Activated T-helper 1 cell treated with anti-CD3 and anti-CD28 coated beads, Interleukin-2, amount 50 U/mL, for 16 hours (primary cell): ENCODE measurements at places on chromosomes 12 and 14.

DNA sequence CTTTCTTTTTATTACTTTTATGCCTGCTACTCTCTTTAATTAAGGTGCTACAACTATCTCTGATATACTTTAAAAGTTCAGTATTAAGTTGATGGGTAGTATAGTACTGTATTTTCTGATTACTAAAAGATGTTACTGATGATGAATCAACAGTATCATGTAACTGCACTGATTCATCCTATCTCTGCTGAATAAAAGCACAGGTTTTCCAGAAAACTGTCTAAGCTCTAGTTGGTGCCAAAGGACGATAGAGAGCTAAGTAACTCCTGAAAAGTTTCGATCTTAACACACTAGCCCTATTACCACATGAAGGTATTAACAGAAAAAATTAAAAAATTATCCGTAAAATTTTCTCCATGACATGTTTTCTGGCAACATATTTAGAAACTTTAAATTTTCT is 2.1 kb downstream of the SCAF11 start:
- DNase-seq = no peak

- no peak for DNase-seq
Observed at GRCh38 chr12:12441429-12441807, 84.5 kb downstream of the BORCS5 start.

DNA sequence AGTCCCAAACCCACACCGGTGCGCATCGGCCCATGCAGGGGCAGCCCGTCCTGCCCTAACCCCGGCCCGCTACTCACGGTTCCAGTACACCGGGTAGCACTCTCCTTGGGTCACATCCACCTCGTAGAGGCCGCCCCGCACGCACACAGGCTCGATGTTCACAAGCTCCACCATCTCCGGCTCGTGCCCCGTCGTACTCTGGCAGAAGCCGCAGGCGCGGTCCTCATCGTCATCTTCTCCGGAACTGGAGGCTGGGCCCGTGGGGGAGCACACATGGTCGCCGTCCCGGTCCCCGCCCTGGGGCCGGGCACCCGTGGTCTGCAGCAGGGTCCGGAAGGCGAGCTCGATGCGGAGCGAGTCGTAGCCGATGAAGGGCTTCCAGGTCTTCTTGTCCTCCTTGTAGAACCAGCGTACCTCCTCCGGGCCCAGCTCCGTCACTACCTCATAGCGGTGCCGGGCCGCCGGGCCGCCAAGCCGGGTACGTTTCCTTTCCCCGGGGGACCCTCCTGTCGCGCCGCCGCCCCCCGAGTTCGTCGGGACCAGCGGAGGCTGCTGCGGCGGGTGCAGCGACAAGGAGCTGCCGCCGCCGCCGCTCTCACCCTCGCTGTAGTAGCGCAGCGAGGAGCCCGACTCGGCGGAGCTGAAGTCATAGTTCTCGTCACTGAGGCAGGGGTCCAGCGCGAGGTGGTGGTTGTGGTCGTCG is 788 bp downstream of the DDHD1 start:
- peak; percentile 49 for DNase-seq

DNA sequence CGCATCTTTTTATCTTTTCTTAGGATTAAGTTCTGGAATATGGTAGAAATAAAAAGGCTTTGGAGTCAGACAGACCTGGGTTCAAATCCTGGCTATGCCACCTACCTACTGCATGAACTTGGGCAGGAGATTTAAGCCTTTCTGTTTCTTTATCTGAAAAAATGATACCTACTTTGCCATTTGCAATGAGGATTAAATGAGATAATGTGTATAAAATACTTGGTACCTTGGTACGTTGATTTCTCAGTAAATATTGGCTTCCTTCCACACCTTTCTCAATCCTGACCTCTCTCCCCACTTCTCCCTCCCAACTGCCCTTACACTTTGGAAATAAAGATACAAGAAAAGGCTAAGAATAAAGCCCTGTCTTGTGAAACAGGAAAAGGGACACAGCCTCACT is 172.6 kb downstream of the PAX9 start:
- no peak for DNase-seq

GRCh38 chr14:71331403-71331802 is 424.1 kb downstream of the PCNX1 start:
- DNase-seq = no peak

DNA sequence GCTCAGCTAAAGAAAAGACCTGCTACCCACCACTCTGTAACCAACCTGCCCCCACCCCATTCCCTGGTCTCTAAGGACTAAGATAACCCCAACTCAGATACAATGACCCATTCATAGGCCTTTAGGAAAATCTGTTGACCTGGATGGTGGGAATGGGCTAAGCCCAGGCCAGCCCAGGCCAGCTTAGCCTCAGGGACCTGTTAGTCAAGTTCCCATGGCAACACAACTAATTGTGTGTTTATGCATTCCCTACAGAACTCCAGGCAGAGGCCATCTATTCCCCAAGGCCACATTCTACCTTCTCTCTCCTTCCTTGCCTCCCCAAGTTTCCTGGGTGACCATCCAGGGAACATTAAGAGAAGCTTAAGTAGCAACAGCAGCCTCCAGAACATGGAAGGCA is 16.1 kb upstream of the KRT8 start:
- no peak for DNase-seq

GRCh38 chr12:63930971-63931370 is 86.5 kb downstream of the SRGAP1 start:
- DNase-seq = no peak

GRCh38 chr14:69493038-69493437 is 8.5 kb downstream of the PLEKHD1 start:
- DNase-seq = no peak

GRCh38 chr12:62692884-62693283 is 226.3 kb downstream of the MON2 start:
- DNase-seq = no peak

DNA sequence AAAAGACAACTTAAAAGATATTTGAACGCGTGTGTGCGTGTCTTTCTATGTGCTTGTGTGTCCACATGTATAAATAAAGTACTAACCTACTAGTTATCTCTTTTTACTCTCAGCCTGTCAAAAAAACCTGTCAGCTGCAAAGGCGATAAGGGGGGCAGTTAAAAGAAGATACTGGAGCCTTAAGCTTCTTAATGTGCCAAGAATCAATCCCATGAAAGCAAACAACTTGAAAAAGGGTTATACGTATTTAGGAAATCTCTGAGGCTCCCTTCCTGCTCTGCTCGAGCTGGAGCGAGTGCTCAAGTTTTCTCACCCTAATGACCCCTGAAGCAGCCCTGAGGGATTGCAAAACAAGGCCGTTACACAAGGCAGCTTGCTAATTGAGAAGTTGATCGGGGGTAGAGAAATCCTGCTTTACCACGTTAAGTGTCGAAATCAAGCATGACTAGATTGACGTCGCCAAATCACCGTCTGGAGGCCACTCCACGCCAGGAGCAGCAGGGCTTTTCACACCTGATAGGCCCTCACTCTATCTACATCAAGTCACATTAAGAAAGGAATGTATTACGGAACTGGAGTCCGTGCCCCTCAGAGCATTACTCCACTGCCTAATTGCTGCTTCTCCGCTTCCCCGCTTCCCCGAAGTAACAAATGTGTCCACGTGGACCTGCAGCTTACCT is 32.4 kb downstream of the LMO3 start:
- DNase-seq = no peak

DNA sequence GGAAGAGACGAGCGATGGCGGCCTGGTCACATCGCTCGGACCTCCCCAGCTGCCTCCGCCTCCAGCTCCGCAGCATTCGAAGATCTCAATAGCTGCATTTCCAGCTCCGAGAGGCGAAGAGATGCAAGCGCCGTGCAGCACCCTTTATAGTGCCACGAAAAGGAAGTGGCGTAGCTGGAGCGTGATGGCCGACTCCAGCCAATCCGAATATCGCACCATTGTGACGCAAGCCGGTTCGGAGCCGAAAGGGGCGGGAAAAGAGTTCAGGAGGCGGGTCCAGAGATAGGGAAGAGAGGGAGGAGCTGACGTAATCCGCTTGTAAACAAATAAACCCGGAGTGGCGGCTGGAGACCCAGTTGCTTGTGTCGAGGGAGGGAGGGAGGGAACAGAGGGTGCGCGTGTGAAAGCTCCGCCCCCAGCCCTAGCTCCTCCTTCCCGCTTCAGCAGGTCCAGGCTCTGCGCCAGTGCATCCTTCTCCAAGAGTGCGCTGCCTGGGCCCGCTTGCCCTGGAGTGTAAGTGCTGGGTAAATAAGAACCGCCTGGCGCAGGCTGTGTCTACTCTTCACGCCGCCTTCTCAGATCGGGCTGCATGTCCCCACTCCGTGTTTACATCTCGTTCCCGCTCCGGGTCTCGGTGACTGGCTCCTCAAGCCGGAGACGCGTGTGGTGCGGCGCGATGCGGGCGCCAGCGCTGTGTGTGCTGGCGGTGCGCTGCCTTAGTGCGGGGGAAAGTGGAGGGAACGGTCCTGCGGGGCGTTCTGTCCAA is at the start of gene BTG1:
Gene BTG1 (minus strand): TSS at position 116 of the 766 bp plus-strand sequence. CDS start 311 bp downstream, outside the sequence.
- peak; percentile 93 for DNase-seq

- DNase-seq = no peak
Observed at GRCh38 chr14:53780051-53780555, 176.5 kb downstream of the BMP4 start.

- no peak for DNase-seq
Observed at GRCh38 chr12:40837891-40838429, 145.7 kb downstream of the CNTN1 start.

DNA sequence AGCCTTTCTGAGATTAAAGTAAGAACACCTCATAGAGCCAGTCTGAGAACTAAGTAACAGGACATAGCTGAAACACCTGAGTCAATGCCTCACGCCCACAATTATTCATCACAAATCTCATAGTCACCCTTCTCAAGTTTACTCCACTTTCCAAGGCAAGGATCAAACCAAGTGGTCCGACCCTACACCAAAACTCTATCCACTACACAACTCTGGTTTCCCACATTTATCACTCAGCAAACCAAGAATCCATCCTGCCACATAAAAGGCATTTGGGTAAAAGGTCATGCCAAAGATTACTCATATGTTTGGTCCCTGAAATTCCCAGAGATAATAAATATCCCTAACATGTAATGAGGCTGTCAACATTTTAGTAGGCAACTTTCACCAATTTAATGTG is 144.1 kb downstream of the RPAP3 start:
- no peak for DNase-seq

DNA sequence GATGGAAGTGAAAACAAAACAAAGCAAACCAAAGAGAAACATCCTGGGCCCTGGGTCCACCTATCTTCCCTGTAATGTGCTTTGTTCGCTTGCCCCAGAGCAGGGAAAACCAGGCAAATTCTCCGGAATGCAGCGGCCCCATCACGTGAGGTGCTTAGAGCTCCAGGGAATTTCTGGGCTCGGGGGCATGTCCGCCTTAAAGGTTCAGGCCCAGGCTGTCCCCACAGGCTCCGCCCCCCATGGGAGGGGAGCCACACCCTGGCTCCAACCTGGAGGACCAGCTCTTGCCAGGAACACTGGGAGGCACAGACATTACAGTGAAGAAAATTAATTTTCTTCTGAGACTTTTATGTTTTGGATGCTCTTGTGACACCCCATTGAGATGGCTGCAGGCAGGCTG is 69.9 kb downstream of the RBM19 start:
- no peak for DNase-seq

DNA sequence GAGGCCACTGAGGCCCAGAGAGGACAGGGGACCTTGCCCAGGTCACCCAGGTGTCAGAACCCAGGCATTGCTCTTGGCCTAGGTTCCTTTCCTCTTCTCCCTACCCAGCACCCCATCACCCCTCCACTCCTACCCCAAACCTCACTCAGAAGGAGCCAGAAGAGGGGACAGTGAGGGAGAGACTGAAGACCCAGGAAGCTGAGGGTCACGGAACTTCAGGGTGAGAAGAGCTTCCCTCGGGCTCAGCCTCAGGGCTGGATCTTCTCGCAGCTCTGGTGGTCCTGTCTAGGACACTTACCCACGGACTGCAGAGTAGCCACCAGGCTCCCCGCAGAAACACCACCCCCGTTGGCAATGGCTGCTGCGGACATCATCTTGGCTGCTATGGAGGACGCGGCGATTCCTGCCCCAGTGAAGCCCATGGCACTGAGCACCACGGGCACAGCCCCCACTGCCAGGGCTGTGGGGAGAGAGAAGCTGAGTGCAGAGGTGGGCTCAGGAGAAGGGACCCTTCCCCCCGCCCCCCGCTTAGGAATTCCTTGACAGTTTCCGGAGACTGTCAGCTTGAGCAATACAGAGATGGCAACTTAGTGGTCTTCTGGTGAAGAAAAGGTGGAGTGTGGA is 1.1 kb downstream of the IFI27L2 start:
- no peak for DNase-seq

- DNase-seq = no peak
Observed at GRCh38 chr14:62117751-62118105, 355.5 kb downstream of the SNAPC1 start.

DNA sequence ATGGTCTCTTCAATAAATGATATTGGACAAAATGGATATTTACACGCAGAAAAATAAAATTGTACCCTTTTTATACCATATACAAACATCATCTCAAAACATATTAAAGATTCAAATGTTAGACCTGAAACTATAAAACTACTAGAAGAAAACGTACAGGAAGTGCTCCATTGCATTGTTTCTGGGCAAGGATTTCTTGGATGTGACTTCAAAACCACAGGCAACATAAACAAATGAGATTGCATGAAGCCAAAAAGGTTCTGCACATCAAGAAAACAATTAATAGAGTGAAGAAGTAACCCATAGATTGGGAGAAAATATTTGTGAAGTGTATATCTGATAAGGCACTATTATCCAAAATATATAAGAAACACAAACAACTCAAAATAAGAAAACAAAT is 812.4 kb downstream of the NRXN3 start:
- no peak for DNase-seq

DNA sequence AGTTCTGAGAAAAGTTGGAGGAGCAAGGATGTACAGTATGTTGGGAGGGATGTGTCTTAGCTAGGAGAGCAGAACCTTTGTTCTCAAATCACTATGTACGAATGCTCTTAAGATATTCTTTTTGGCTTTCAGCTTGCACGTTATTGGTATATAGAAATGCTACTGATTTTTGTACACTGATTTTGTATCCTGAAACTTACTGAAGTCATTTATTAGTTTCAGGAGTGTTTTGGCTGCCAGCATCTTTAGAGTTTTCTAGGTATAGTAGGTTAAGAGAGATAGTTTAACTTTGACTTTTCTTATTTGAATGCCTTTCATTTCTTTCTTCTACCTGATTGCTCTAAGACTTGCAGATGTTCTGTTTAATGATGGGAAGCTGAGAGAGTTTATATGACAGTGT is 442.8 kb upstream of the FBXO33 start:
- DNase-seq = no peak

- no peak for DNase-seq
Observed at GRCh38 chr12:63470161-63470560, 198.1 kb downstream of the DPY19L2 start.

DNA sequence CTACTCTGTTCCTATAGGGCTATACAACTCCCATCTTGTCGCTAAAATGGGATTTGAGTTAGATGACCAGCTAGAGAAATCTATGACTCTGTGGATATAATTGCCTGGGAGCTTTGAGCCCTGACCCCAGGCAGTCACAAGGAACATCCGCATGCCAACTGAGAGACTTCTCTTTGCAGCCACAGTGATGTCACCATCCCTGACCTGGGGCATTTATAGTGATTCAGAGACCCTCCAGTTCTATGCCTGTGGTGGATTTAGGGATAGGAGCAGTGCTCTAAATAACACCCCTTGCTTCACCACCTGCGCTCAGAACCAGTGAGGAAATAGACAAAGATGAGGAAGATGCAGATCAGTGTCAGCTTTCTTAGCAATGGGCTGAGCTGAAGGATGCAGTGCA is 86.2 kb downstream of the RIN3 start:
- DNase-seq = no peak

- DNase-seq = no peak
Observed at GRCh38 chr12:65835256-65835655, 11.0 kb downstream of the HMGA2 start.

- no peak for DNase-seq
Observed at GRCh38 chr12:52054833-52055730, 3.8 kb downstream of the NR4A1 start.
